HT1080 (cell line): ENCODE measurements at places on chromosomes 6 and 20.

DNA sequence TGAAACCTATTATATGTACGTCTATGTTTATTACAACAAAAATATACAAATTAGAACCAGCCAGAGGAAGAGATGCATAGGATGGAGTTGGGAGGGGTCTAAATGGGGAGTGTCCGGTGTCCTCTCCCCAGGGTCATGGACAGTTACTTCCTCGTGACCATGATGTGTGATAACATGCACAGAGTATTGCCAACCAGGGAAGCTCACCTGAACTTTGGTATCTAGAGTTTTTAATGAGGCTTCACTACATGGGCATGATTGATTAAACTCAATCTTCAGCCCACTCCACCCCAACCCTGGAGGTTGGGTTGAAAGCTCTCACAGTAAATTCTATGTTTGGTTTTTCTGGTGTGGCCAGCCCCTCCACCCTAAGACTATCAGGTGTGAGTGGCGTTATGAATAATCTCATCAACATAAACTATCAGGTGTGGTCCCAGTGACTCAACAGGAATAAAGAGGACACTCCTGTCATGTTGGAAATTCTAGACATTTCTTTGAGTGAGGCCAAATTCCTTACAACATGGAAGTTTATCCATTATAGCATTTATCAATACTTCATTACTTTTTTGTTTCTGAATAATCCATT, 36.4 kb upstream of the FKBP1A start:
- DNase-seq = no peak

- no peak for DNase-seq
Observed at GRCh38 chr6:88165087-88165843, 882 bp downstream of the CNR1 start.

DNA sequence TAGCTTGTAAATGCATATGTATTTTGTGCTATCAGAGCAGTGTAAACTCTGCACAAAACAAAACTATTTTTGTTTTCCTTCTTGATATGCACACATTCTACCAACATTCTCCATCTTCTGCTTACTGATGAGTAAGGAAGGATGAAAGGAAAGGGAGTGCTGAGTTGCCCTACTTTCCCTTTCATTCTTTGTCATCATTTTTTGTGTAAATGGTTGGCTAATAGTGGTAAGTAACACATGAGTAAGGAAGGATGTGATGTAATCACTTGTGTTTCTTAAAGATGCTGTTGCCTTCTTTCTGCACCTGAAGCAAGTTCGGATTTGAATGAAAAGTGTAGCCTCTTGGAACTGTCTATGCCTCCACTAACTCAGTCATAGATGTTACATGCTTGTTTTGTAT, 4.6 kb upstream of the REV3L start:
- peak; percentile 78 for DNase-seq

DNA sequence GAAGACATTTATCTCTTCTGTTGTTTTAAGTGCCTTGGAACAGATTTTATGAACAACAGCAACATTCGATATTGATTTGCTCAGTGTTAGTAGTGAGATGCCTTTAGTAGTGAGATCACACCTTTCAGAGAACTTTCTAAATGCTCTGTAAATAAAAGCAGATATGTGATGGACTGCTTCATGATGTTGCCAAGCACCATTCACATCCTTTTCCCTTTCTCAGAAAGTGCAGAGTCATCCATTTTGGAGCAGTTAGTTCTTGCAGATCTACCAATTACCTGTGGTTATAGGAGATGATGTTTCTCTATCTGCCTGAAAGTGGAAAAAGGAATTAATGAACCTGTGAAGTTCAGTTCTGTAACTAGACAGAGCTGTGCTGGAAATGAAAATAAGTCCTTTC, 27.0 kb downstream of the CBFA2T2 start:
- no peak for DNase-seq

- DNase-seq = no peak
Observed at GRCh38 chr6:37549154-37549553, 49.5 kb upstream of the CCDC167 start.

DNA sequence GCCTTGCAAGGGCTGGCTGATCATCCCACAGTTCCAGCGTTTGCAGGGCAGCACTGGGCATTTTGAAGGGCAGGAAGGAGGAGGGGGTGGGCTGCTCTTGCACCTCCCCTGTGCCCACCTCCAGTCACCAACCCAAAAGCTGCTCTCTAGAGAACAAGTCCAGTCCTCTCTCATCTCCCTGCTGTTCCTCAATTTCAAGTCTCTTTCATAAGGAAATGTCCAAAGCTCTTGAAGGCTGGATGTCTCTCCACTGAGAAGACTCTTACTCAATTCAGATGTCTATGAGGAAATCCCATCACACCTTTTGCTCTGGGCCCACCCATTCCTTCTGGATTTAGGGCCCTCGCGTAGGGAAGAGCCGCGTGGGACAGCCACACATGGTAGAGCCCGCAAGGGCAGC, 31.7 kb downstream of the WRNIP1 start:
- no peak for DNase-seq

- no peak for DNase-seq
Observed at GRCh38 chr6:13881621-13882165, 43.1 kb upstream of the RNF182 start.

DNA sequence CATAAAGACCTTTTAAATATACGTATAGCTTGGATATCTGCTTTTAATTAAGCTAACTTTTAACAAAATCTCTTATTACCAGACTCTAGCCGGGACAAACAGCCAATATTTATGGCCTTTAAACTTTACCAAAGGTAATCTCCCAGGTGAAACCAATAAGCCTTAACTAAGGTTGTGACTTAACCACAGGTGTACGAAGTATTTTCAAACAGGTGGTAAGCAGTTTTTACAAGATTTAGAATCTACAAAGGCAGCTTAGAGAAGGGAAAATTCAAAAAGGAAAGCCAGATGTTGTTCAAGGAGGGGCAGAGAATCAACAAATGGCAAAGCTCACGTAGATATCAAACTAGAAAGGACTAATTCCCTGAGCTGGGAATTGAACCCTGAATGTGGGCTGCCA, 15.8 kb downstream of the WFDC2 start:
- DNase-seq = no peak
